Mesothelial cell of epicardium (in vitro differentiated cells): ENCODE measurements at places on chromosomes 5 and 9. TPM values are rescaled to one million over a fixed set of nuclear protein-coding genes. Genes with fewer than 3 reads are reported as not detected.

The TRPM6 gene
- 0.07 to 0.18 TPM (median 0.18 TPM) in 3 replicates for total RNA-seq

GRCh38 chr9:121852651-121853616, 201.5 kb downstream of the DAB2IP start:
- H3K27me3 ChIP-seq, result peaks cover 5% of the 10 kb centered on the region
- DNase-seq, result no peak
- H3K36me3 ChIP-seq, result peaks cover 9% of the 10 kb centered on the region
- no peak overlapping the region for H3K4me3 ChIP-seq
- H3K27ac ChIP-seq, result no peak overlapping the region

The GFI1B gene
- not detected in 3 replicates for total RNA-seq

DNA sequence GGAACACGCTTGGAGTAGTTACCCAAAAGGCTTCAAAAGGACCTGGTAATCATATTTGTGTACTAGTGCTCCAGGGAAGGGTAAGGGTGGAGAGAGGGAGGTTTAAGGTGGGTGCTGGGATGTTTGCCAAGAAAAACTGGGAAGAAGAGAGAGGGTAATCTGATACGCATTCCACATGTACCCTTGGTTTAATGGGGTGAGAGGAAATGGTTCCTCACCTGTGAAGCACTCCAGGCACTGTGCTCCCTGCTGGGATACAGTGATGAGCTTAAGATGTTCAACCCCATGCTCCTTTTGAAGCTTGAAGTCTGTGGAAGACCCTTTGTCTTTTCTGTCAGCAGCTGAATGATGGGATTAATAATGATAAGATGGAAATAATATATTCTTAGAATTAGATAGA, 98.4 kb downstream of the COX7C start:
- H3K36me3 ChIP-seq, result no peaks in the 10 kb centered on the region
- H3K4me3 ChIP-seq, result no peak overlapping the region
- no peak overlapping the region for H3K27ac ChIP-seq
- H3K27me3 ChIP-seq, result no peaks in the 10 kb centered on the region
- no peak for DNase-seq

The RAPGEF1 gene
- total RNA-seq, result 49.3 to 59.1 TPM (median 50.4 TPM) in 3 replicates

The LRRC14B gene
- 0.22 to 0.27 TPM in 2 of 3 replicates, not detected in the other for total RNA-seq
